Calu3 (cell line): ENCODE measurements at places on chromosomes 6 and 20. TPM values are rescaled to one million over a fixed set of nuclear protein-coding genes. Genes with fewer than 3 reads are reported as not detected.
A peak's percentile ranks its signal among the peaks of the same experiment; 100 is the strongest.

MCHR2 gene
- total RNA-seq, result not detected in 2 replicates

ZC2HC1B gene
- not detected in 2 replicates for total RNA-seq

TASP1 gene
- 16.5 and 20.0 TPM in 2 replicates for total RNA-seq

PTCHD4 gene
- total RNA-seq, result not detected in 2 replicates

- DNase-seq, result no peak
These were observed 36.1 kb upstream of the PLCB4 start for GRCh38 chr20:9032758-9033157.

- no peak for DNase-seq
These were observed 59.2 kb downstream of the SYNJ2 start for GRCh38 chr6:158040804-158041347.

- no peak for DNase-seq
These were observed 135.0 kb upstream of the SLC35B3 start for GRCh38 chr6:8570256-8570920.

- DNase-seq, result peak; percentile 19
These were observed 233.7 kb downstream of the THBS2 start for GRCh38 chr6:169019727-169020491.

GRCh38 chr20:16608277-16608650 is 35.0 kb upstream of the KIF16B start:
- no peak for DNase-seq

GRCh38 chr6:148375401-148375800 is 32.8 kb downstream of the SASH1 start:
- no peak for DNase-seq

DNA sequence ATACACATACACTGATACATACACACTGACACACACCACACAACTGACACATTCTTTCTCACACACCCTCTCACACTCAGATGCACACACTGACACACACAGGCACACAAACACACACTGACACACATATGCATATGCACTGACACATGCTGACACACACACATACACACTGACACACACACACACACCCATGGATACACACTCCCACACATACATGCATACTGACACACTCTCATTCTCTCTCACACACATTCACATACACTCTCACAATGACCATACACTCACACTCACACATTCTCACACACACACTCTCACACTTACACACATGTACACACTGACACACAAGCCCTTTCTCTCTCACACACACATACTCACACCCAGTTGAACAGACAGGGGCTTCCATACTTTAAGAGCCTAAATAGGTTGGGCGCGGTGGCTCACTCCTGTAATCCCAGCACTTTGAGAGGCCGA is 236.4 kb downstream of the LRFN2 start:
- no peak for DNase-seq

DNA sequence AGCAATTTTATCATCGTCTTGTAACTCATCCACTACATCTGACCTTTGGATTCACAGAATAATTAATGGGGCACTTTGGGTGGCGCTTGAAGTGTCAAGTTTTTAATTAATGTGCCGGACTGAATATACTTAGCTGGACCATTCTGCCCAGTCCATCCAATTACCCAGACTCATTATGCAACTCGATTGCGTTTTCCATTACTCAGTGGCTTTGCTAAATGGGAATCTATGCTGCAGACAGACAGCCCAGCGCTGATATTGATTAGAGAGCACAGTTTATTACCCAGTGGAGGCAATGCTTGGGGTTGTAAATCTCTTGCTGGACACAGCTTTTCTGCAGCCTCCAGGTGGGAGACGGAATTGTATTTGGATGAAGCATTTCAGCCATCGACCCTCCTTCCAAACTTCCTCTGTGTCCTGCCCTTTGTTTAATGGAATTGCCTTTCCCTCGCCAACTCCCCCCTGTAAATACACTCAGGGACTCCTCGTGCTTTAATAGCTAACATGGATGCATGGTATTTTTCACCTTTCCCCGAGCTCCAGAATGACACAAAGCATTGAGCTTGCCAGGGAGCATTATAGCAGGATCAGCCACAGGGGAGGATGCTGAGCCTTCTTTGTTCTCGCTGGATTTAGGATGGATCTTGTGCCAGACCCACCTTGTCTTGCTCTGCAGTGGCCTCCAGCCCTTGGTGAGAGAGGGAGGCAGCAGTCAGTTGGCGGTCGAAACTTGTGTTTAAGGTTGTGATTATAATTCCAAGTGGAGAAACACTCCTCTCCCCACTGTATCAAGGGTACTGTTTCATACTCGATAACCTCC is 59.7 kb downstream of the EDN3 start:
- DNase-seq, result no peak

- peak; percentile 64 for DNase-seq
These were observed 16.6 kb downstream of the SLC22A1 start for GRCh38 chr6:160137989-160138835.

DNA sequence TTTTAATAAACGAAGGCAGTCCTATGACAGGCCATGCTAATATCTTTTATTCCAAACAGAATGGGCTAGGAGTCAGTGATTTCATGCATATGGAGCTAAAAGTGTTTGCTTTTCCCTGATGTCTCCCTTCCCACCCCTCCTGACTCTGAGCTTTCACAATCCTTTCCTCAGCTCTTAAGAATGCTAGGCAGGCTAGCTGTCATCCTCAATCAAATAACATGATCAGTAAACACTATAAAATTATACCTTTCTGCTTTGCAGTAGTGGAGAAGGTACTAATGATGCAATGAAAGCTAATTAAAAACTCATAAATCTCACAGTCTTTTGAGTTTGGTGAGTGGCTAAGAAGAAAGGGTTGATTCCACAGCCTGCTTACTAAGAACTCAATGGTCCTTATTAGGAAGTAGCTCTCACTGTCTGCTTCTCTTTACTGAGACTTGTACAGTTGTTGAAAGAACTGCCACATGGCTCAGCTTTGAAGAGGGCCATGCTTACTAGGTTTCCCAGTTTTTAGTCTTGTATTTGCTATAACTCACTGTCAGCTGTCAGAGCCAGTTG is 250.9 kb upstream of the JAG1 start:
- no peak for DNase-seq

- no peak for DNase-seq
These were observed 60.9 kb downstream of the EPB41L2 start for GRCh38 chr6:131001945-131002660.
